ENCODE measurements at places on chromosomes 1 and 21.

DNA sequence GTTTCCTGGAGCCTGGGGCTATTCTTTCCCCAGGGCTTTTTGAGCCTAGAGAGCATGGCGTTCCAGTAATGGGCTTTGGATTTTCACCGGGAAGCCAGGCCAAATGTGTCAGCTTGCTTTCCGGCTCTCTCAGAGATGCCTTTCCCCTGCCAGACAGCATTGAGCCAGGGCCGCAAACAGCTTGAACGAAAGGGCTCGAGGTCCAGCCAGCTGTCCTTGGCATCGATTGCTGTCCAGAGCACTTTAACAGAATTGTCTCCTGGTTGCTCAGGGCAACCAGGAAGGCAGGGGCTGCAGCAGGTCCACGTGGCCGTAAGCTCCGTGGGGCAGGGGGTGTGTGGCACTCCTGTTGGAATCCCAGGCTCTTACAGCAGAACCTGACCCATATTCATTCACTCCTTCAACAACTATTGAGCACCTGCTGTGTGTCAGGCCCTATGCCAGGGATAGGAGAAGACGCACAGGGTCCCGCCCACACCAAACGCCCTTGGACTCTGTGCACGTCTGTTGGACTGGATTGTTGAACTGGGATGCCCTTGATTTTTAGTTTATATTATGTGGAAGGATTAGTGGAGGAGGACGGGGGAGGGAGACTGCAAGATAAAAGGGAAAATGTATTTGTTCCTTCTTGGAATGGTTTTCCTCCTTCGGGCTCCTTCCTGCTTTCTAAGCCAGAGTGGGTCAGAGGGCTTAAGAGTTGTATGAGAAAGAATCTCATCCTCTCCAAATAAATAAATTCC, 38.7 kb upstream of the EFHD2 start:
- no peak for DNase-seq

DNA sequence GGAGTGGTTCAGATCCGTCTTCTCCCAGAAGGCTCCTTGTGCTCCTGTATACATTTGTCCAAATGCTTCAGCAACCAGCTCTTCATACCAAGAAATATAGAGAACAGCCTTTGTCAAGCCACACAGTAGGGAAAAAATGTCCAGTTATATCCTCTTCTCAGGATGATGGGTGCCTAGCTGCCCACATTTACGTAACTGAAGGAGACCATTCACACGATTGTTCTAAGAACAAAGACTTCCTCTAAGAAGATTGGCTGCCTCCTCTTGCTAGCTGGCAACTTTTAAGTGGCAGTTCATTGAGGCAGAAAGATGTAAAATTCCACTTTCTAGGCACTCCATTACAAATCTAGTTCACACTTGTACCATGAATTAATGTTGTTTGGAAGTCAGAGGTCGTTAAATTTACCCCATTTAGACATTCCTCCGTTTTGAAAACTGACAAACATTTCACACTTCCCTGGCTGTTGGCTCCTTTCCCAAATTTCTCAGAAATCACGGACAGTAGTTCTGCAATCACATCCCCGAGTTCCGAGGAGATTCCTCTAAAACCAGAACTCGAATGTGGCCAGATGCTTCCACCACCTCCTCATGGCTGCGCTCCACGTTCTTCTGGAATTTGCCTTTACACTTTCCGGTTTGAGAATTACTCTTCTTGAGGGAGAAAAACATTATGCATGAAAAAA, 45.6 kb upstream of the CSF1 start:
- DNase-seq, result peak; percentile 78

DNA sequence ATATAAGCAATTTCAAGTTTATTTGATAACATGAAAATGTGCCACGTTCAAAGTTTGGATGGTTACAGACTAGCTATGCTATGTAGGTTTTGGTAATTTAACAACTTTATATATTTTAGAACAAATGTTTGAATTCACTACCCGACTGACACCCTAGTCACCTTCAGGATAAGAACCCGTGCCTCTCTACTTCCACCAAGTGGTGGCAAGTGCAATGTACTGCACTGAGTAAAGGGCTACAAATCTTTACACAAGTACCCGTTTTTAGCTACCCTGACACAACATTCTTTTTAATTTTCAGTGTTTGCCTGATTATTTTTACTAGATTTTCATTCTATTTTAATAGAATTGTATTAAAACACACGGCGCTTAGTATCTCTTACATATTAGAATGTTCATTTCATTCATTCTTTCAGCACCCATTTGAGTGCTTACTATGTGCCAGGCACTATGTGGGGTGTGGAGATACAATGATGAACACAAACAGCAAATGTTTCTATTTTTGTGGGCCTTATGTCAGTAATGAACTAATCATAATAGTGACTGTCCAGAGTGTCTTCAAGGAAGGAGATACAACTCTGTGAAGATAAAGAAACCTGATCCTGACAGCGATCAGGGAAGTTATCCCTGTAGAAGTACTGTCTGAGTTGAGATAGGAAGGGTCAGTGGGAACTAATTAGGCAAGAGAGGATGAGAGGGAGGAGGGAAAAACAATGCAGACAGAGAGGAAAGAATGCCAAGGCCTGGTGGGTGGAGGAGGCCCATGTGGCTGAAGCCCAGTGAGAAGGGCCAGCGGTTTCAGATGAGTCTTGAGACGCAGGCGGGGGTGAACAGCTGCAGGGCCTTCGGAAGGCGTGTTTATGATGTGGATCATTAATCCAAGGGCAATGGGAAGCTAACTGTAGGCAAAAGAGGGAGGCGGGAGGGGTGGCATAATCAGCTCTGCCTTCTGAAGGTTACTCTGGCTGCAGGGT, 3.8 kb downstream of the LCA5L start:
- DNase-seq, result peak; percentile 77

DNA sequence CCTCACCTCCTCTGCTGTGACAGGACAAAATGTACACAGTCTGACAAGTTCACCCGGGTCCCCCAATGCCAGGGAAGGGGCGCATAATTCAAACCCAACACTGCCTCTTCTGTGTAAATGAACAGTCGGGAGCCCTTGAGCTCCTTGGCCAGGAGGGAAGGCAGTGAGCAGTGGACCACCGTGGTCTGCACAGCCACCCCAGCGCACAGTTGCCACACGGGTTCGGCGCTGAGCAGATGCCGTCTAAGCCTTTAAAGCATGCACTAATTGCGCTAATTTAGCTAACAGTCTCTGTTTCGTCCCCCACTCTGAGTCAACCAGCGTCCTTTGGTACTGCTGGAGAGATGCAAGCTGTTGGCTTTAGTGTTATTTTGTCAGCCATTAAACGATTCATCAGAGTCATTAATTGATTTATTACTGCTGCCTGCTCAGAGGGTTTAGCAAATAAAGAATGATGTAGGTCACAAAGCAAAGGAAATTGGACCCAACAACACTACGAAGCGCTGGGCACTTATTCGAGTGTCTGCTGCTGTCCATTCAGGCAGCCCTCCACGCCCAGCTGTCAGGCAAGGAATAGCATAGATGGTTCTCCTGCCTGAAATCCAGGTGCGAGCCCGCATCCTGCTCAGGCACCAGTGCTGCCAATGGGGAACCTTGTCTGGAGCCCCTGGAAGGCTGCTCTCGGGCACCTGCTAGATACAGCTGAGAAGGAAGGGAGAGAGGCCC, 91.5 kb downstream of the MRPL37 start:
- no peak for DNase-seq

DNA sequence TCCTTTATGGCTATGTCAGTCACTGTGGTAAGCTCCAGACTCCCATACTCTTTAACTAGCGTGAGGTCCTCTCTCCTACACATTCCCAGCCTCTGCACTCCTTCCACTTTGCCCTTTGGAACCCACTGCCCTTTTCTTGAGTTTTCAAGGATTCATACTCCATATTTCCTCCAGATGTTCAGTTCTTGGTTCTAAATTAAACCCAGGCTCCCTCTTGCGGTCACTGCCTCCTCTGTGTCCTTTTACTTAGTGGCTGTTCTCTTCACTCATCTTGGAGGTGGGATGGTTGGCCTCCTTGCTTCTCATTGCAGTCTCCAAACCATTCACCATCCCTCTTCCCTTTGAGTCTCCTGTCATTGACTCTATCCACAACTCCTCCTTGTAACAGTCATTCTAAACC, 208.1 kb downstream of the TGFB2 start:
- DNase-seq, result peak; percentile 73

- DNase-seq, result no peak
These were observed 203.7 kb upstream of the ESRRG start for GRCh38 chr1:216926720-216927510.

DNA sequence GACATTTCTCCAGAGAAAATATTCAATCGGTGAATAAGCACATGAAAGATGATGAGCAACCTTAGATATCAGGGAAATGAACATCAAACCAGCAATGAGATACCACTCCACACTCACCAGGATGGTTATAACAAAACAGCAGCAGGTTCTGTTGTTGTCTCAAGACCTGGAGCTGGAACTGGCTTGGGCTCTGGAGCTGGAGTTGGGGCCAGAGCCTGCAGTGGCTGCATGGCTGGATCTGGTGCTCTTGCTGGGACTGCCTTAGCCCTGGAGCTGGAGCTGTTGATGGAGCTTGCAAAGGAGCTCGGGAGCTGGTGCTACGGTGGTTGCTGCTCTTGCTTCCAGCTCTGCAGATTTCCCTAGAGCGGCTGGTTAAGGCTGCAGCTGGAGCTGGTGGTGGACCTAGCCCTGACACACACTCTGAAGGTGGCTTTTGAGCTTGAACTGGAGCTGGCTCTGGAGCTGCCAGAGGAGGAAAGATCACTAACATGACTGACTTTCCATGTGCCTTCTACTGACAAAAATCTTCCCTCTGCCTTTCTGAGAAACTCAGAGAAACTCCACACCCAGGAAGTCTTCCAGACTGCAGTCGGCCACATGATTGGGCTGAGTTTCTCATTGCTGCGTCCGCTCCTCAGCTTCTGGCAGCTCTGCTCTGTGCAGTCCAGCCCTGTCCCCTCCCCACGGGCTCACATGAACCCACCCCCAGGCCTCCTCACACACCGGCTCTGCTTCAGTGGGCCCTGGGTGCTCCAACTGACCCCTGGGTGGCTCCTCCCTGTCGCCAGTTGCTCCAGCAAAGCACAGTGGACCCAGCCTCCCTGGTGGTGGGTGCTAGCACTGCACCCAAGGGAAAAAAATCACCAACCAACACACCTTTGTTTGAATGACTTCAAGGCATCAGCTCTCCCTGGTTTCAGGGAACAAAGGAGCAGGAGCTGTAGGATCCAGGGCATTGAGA, 139.1 kb upstream of the FMN2 start:
- DNase-seq, result peak; percentile 42

Measured in GM23248 (cell line).